ENCODE measurements at places on chromosomes 6 and 20.

GRCh38 chr6:16243055-16243454 lies 4.7 kb downstream of the GMPR start:
- DNase-seq = no peak

DNA sequence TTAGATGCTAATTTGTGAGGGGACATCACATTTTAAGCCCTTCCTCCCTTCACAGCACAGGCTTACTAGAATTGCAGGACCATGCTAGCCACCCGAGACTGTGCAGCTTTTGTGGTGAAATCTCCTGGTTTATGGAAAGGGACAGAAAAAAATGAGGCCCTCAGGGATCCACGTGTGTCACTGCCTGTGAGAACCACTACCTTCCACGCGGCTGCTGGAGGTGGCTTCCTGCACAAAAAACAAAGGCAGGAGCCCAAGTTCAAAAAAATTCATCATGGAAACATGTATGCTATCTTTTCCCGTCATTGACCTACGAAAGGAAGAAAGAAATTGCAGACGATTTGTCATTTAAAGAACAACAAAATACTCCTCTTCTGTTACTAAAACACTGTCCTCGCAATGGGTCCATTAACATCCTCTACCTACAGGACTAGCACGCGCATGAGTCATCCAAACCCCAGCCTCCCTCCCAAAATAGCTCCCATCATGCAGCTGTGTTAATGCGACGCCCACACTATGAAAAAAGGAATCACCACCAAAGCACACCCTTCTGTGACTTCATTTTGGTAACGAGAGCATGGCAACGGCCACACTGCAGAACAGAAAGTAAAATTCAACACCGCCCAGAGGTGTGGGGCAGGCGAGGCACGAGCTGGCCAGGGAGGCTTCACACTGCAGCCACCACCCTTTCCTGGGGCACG lies 45.7 kb downstream of the RAMACL start:
- no peak for DNase-seq

DNA sequence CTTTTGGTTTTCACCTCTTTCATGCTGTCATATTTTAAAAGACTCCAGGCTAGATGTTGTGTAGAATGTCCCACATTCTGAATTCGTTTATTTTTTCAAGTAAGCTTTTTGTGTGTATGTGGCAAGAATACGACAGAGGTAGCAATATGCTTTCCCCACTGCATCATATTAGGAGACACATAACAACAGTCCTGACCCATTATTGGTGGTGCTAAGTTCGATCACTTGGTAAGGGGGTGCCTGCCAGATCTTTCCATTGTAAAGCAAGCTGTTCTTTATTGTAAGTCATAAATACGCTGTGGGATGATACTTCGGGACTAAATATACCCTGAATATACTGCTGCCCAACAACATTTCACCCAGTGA lies 588 bp upstream of the NCOA3 start:
- DNase-seq = no peak

GRCh38 chr6:80197474-80197873 lies 91.0 kb downstream of the BCKDHB start:
- DNase-seq = no peak

DNA sequence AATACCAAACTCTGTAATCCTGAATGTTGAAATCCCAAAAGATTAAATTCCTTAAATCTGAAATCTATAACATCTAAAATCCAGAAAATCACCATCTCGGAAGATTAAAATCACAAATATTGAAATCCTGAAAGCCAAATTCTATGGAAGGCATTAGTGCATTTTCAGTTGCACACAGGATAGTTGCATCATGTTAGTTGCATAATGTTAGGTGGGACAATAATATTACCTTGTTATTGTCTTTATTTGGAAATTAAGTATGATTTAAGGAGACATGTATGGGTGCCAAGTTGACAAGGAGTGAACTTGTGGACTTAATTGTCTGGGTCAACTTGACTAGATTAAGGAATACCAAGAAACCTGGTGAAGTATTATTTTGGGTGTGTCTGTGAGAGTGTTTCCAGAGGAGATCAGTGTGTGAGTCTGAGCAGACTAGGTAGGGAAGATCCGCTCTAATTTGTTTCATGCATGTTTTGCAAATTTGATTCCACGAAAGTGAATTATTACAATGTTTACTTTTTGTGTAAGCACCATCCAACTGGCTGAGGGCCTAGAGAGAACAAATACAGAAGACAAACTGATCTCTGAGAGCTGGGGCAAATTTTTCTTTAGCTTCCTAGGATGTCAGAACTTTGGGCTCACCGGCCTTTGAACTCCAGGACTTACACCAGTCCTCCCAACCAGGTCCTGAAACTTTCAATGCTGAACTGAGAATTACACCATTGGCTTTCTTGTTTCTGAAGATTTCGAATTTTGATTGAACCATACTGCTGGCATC lies 545.1 kb upstream of the IRAK1BP1 start:
- DNase-seq = no peak

DNA sequence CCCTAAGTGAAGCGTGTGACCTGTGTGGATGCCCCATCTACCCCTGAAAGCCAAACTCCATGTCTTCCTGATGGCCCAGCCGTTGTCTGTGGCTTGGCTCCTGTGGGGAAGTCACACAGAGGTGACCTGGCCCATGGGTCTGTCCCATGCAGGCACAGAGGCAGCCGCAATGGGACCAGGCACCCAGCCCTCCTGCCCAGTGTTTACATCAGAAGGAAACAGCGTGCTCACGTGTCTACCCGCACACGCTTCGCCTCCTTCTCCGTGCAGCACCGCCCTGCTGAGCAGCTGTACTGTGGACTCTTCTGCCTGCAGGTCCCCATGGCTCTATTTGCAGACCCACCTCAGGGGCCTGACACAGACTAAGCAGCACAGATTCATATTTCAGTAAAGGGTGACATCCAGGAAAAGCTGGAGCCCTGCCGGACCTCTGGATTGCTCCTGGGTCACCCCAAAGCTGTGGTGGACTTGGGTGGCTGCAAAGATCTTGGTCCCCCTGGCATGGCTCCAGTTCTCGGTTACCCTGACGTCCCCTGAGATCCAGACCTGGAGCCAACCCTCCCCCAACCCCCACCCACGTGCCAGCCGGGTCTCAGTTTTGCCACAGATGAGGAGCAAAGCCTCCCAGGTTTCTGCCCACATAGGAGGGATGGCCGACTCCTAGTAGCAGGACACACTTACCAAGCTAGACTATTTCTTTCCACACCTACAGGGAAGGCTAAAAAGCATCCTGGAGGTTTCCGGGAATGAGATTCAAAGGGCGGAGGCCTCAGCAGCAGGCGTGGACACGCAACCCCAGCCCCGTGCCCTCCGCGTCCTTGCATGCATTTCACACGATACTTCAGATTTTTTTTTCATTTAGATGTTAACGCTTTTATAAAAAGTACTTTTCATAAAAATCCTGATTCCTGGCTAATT lies 120.3 kb downstream of the CDH4 start:
- no peak for DNase-seq

DNA sequence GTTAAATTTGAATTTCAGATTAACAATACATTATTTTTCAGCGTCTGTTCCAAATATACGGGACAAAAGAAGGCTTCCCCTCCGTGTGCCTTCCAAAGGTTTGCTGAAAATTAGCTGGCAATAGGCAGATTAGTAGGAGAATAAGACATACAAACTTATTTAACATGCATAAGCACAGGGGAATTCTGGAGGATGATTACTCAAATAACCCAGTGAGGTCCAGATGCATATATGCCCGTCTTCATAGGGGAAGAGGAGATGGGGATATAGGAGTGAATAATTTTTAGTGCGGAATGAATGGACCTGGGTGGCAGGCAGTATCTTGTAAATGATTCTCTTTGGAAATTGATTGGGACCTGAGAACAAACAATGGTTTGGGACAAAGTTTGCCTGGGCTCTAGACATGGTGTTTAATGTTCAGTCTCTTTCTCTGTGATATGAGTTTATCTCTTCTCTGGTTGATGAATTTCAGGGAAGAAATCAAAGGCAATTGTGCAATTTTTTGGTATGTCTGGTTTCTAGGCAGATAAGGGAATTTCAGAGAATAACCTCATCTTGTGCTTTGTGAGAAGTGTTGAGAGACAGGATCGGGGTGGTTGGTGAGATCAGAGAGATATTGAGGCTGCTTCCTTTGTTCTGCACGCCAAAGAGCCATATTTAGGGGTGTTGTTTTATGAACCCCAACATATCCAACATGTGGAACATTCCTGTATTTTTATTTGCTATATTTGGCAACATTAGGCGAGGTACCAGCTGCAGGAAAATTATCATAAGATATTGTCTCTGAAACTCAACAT lies 63.7 kb downstream of the MKKS start:
- DNase-seq = no peak

DNA sequence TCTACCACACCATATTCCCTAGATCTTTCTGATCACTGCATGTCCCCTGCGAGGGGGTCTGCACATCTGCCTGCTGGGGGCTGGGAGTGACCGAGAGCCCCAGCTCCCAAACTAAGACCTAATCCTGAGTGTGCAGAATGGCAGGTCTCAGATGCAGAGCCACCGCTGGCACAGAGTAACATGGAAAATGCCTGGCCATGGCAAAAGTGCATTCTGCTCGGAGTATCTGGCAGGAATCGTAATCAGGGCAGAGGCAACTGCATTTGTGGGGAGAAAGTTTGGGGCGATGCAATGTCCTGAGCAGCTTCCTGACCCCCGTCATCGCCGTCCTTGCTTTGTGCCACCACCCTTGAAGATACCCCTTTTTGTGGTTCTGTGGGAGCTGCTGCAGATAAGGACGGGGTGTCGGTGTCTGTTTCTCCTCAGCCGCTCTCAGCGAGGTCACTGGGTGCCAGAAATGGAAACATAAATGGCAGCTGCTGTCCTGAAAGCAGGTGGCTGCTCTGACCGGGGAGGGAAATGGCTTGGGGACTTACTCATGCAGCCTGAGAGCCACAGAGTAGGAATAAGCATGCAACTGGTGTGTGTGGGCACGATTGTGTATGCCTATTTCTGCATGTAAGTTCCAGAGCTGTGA lies 157.9 kb downstream of the LY86 start:
- DNase-seq = no peak

Measured in brain pericyte (primary cell).